ENCODE measurements at places on chromosomes 5 and 9. TPM values are rescaled to one million over a fixed set of nuclear protein-coding genes. Genes with fewer than 3 reads are reported as not detected.

PHF24 gene
- polyA plus RNA-seq = 0.10 TPM

SUSD3 gene
- 42.5 TPM for polyA plus RNA-seq

IFNA2 gene
- not detected for polyA plus RNA-seq

EXD3 gene
- 19.4 TPM for polyA plus RNA-seq

PCDHB2 gene
- polyA plus RNA-seq = 2.5 TPM

TGFBR1 gene
- polyA plus RNA-seq = 12.5 TPM

TLR4 gene
- 13.5 TPM for polyA plus RNA-seq

FOXE1 gene
- not detected for polyA plus RNA-seq

MSX2 gene
- polyA plus RNA-seq = 0.83 TPM

ST8SIA4 gene
- polyA plus RNA-seq = 0.61 TPM

PCSK1 gene
- polyA plus RNA-seq = 0.16 TPM

FBXW2 gene
- 34.5 TPM for polyA plus RNA-seq

EPB41L4A gene
- 10.5 TPM for polyA plus RNA-seq

DIPK1B gene
- polyA plus RNA-seq = 2.9 TPM

LEAP2 gene
- polyA plus RNA-seq = 1.3 TPM
